ENCODE measurements at places on chromosomes 7 and 10.

DNA sequence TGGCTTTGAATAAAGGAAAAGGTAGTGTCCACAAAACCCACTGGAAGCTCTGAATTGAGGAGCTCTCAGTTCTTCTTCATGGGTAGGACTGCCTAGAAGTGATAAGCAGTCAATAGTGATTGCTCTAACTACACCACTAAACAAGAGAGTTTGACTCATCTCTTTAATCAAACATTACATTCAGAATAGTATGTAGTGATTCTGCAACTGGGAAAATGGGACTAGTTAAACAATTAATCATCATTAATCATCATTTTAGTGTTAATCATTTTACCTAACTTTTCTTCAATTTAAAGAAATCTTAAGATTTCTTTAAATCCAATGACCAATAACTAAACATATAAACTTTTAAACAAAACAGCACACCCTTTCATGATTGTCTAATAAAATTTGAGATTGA lies 484.0 kb upstream of the FZD8 start:
- DNase-seq, result no peak

- DNase-seq, result no peak
Observed at GRCh38 chr7:111210996-111211395, 120.1 kb downstream of the LRRN3 start.

DNA sequence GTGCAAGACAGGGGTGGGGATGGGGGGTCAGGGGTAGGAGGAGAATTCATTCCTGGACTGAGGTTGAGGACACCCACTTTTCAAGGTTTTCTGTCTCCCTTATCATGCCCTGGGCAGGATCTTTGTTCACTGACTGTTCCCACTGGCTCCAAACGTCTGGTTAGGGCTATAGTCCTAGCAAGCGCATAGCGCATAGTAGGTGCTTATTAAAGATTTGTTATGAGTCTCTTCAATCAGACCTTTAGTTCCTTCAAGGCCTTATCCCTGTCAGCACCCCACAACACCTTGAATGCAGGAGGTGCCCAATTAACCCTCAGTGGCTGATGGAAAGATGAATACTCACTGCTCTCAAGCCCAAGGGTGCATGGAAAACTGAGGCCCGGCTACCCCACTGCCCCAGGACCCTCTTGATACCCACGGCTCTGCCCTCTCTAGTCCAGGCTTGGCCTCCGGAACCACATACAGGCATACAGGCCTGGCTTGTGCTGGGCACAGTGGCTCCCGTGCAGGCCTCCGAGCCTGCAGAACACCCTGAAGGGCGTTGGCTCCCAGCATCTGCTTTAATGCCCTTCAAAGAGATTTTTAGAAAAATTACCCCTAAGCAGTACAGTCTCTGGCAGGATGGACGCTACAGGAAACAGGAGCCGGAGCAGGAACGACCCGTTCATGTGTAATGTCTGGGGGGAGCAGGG lies 177.7 kb downstream of the SH3PXD2A start:
- no peak for DNase-seq

DNA sequence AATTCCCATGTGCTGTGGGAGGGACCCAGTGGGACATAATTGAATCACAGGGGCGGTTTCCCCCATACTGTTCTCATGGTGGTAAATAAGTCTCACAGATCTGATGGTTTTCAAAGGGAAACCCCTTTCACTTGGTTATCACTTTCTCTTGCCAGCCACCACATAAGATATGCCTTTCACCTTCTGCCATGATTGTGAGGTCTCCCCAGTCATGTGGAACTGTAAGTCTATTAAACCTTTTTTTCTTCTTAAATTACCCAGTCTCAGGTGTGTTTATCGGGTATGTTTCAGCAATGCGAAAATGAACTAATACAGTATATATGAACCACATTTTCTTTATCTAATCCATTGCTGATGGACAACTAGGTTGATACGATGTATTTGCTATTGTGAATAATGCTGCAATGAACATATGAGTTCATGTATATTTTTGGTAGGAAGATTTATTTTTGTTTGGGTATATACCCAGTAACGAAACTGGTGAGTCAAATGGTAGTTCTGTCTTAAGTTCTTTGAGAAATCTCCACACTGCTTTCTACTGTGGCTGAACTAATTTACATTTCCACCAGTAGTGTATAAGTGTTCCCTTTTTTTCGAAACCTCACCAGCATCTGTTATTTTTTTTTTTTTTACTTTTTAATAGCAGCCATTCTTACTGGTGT lies 70.0 kb upstream of the HGF start:
- DNase-seq, result no peak

- DNase-seq, result no peak
Observed at GRCh38 chr10:112896273-112896672, 53.8 kb upstream of the TCF7L2 start.

- DNase-seq, result no peak
Observed at GRCh38 chr10:3426190-3426845, 253.7 kb upstream of the PITRM1 start.

GRCh38 chr7:22561895-22562593 lies 62.1 kb upstream of the STEAP1B start:
- DNase-seq, result no peak

- no peak for DNase-seq
Observed at GRCh38 chr7:48643431-48644013, 280.8 kb upstream of the CDC14C start.

DNA sequence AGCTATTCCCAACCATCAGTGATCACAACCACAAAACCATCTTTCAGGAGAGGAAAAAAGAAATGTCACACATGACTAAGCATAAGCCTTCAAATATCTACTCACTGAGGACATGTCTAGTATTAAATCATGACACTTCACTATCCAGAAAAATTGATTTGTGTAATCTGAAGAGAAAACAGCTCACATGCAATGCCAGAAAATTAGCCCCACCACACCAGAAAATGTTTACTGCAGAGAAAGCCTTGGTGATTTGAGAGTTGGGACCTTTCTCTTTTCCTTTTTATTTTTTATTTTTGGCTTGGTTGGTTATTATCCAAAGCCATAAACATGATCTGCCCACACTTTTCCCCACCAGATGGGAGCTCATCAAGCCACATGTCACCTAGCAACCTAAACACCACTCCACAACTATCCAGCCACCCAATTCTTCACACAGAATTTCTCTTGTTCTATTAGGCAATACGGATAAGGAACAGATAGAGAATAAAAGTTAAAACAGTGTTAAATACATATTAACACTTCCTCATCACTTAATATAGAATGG lies 3.1 kb downstream of the PARD3 start:
- no peak for DNase-seq

GRCh38 chr10:110389255-110389654 lies 84.5 kb upstream of the SMNDC1 start:
- no peak for DNase-seq

DNA sequence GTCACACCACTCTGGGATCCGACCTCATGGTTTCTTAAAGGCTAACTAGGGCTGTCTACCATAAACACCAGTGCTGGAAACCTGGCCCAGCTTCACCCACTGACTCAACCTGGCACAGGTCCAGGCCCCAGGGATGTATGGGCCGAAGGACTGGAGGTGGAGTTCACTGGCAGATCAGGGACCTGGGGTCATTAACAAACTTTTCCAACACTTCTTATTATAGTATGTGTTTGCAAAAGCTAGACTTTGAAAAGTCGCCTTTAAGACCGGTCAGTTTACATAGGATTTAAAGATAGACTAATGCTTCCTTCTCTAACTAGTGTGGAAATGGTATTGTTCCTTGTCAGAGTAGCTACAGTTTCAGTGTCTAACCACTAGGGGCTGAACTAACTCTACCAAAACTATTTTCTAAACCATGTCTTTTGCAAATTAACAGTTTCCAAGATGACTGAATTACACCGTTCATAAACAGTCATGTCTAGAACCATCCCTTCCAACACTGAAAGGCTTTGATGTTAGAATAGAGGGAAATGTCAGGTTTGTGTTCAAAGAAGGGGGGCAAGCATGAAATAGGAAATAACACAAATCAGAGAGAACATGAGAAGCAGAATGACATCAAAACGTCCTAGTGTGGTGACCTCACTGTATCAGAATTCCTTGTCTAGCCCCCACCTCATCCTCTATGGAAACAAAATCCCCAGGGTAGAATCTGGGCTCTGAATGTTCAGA lies 29.7 kb downstream of the STN1 start:
- DNase-seq, result no peak

DNA sequence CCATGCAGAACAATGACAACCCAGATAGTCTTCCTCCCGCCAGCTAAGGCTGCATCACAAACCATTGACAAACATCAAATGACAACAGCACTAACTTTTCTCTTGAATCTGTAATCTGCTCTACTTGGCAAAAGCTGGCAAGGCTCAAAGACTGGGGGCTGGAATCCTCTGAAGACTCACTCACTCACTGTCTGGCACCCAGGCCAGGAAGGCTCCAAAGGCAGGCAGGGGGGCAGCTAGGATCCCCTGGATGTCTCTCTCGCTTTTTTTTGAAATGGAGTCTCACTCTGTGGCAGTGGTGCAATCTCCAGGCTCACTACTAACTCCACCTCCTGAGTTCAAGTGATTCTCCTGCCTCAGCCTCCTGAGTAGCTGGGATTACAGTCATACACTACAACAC lies 159.7 kb upstream of the GPR26 start:
- DNase-seq, result no peak

DNA sequence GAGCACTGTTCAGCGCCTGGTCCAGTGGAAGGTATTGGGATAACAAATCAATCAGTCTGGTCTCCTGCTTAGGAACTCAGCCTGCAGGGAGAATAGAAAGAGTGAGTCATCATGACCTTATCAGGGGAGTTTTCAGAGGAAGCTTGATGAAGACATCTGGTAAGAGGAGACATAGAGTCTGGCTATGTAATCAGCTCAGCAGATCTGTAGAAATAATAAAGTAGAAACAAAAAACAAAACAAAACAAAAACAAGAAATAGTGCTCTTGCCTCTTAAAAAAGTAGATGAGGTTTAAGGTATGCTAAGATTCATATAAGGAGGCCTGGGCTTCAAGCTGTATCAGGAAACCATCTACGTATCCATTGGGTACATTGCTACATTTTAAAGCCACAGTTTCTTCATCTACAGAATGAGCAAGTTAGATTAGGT lies 14.4 kb downstream of the TAS2R41 start:
- no peak for DNase-seq

DNA sequence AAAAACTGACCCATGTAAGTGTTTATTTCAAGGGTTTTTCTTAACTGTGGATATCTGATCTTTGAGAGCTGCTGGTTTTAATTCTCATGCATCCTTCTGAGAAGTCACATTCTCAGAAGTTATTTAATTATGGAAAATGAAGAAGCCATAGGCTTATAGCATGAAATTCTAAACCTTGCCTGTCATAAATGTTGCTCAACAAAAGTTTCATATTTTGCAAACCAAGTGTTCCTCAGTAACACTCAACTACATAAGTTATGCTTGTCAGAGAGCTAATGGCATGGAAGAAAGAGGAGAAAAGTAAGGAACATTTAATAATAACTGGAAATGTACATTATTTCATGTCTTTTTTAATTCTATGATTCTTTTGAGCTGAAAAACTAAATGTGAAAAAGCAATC lies 78.6 kb upstream of the MPP7 start:
- no peak for DNase-seq

- no peak for DNase-seq
Observed at GRCh38 chr7:94250987-94251386, 143.7 kb upstream of the COL1A2 start.

DNA sequence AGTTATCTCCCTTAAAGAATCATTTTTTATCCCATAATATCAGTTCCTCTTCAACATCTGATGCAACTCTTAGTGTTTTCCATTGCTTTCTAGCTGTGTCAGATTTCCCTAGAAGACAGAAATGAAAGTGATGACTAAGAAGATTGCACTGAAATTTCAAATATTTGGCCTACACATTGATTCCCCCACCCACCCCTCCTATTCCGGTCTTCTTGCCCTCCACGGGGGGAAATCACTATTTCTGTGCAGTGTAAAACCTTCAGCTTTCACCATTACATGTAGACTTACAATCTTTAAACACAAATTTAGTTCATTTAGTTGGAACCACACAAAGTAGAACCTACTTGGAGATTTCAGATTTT lies 63.7 kb upstream of the IL6 start:
- no peak for DNase-seq

- no peak for DNase-seq
Observed at GRCh38 chr10:101043363-101043707, 12.3 kb downstream of the SFXN3 start.

- DNase-seq, result no peak
Observed at GRCh38 chr7:151429237-151429559, 10.7 kb downstream of the CRYGN start.

DNA sequence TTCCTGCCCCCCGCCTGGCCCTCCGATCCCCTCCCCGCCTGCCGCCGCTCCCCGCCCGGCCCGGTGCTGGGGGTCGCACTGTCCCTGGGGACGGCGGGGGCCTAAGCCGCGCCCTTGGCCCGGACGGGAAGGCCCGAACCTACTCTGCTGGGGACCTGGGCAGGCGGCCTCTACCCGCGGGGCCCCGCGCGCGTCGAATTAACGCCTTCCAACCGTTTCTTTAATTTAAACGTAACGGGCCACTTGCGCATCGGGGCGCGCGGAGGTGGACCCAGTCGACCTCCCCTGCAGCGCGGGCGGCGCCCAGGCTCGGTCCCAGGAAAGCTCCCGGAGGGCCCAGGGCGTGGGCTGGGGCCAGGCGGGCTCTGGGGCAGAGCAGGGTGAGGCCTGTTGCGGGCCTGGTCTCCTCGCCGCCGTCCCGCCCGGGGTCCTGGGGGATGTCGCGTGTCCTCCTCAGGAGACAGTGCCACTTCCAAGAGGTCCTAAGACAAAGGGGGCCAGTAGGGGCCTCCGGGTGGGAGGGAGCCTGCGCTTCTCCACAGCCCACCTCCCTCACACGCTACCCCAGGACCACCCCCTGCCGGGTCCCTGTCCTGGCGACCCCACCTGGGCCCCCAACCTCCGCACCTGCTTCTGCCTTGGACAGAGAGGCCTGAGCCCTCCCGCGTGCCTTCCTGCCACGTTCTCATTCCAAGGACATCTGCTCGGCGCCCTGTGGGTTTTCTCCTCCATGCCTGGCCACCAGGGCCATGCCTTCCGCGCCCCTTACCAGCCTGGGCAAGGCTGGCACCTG lies 658 bp upstream of the PTPRN2 start:
- no peak for DNase-seq

DNA sequence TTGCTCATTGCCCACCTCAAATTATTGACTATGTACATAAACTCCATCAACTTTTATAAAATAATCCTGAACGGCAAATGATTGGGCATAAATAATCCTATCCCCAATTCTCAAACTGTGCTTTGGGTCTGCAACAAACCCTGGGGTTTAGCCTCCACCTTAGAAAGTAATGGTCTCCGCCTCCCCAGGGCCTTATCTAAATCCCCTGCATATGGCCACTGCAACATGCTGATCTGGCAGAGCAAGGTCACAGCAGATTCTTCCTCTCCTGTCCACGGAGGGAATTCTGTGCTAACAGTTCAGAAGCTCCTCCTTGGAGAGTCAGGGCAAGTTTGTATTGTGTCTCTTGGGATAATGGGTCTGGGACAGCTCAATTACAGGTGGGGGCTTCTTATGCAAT lies 18.4 kb downstream of the FXYD4 start:
- no peak for DNase-seq

GRCh38 chr7:50957431-50957830 lies 174.7 kb upstream of the GRB10 start:
- DNase-seq, result no peak

DNA sequence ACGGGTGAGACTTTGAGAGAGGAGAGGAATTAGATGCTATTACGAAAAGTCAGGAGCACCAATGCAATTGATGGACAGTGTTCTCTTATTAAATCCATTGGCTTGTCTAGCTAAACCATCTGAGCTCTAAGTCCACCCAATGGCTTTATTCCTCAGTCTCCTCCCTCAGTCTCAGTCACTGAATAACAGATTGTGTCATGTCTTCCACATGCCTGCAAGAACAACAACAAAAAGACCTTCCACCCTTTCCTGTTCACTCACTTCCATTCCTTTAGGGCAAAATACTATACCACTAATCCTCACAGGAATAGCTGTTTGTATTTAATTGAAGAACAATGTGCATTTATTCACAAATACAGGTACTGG lies 154.8 kb upstream of the LAMB4 start:
- DNase-seq, result no peak
